Hepatic stellate cell (primary cell): ENCODE measurements at places on chromosomes 2 and 18.

- no peak for DNase-seq
Observed at GRCh38 chr18:76466410-76466991, 28.5 kb downstream of the ZNF516 start.

- no peak for DNase-seq
Observed at GRCh38 chr2:40164736-40165508, 287.0 kb downstream of the SLC8A1 start.

GRCh38 chr2:63587814-63588384, 378 bp downstream of the WDPCP start:
- no peak for DNase-seq

DNA sequence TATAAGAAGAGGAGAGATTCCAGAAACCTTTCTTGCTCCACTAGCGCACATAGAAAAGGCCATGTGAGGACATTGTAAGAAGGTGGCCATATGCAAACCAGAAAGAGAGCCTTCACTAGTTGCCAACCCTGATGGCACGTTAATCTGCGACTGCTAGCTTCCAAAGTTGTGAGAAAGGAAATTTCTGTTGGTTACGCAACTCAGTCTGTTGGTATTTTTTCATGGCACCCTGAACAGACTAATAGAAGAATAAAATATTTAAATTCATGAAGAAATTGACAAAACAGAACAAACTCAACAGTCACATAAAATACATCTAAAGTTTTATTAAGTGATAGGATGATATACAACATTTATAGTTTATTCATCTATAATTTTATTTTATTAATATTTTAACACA, 625.9 kb upstream of the NRXN1 start:
- no peak for DNase-seq

- no peak for DNase-seq
Observed at GRCh38 chr2:150686391-150686790, 198.9 kb upstream of the RND3 start.
